ENCODE measurements at places on chromosomes 7 and 10. TPM values are rescaled to one million over a fixed set of nuclear protein-coding genes. Genes with fewer than 3 reads are reported as not detected.

NUTM2A gene
- 0.26 TPM for total RNA-seq

DNA sequence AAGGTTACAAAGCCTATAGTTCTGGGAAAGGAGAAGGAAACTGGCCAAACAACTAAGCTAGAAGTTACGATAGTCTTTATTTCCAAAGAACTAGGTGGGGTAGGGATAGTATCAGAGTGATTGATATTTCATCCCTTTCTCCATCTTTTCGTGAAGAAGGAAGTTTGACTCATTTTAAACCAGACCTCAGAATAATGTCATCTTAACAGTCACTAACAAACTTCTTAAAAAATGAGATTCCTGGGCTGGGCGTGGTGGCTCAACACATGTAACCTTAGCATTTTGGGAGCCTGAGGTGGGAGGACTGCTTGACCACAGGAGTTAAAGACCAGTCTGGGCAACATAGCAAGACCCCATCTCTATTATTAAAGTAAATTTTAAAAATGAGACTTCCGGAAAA, 69.4 kb downstream of the ARL4A start:
- peak; percentile 71 for DNase-seq

LRRC18 gene
- not detected for total RNA-seq

LRMDA gene
- 0.07 TPM for total RNA-seq

LEP gene
- total RNA-seq, result not detected

OGDHL gene
- total RNA-seq, result 3.5 TPM
